ENCODE measurements at places on chromosomes 6 and 20. TPM values are rescaled to one million over a fixed set of nuclear protein-coding genes. Genes with fewer than 3 reads are reported as not detected.

Gene DEFB132
- not detected for total RNA-seq

Gene KIAA0408
- total RNA-seq, result 0.25 TPM

Gene PNPLA1
- total RNA-seq, result 0.14 TPM

GRCh38 chr6:108846628-108847027 is 1.6 kb upstream of the ARMC2 start:
- no peak overlapping the region for H3K27ac ChIP-seq
- no peak for DNase-seq
- H3K4me1 ChIP-seq, result peaks cover 11% of the 10 kb centered on the region
- H3K4me3 ChIP-seq, result no peak overlapping the region
- H3K36me3 ChIP-seq, result no peaks in the 10 kb centered on the region

GRCh38 chr20:62822788-62823651 is 6.2 kb downstream of the COL9A3 start:
- peaks cover 24% of the 10 kb centered on the region for H3K4me1 ChIP-seq
- H3K27ac ChIP-seq, result peak overlapping the region; percentile 64
- DNase-seq, result no peak
- no peak overlapping the region for H3K4me3 ChIP-seq

DNA sequence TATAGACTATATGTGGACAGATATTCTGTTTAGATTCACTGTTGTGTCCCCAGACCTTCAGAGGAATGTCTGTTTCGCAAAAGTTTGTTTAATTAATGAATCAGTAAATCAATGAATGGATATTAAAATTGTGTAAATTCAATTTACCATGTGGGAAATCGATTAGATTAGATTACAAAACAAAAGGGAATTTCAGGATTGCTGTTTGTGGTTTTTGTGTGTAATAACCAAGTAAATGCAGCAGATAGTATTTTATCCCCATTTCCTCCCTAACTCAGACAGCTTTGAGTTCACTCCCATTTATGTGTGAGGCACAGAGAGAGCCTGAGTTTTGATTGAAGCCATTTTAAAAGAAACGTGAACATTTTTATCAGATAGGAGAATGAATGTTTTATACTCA is 214.8 kb downstream of the ADGB start:
- no peak overlapping the region for H3K4me3 ChIP-seq
- no peak for DNase-seq
- peaks cover 28% of the 10 kb centered on the region for H3K4me1 ChIP-seq
- H3K36me3 ChIP-seq, result no peaks in the 10 kb centered on the region

DNA sequence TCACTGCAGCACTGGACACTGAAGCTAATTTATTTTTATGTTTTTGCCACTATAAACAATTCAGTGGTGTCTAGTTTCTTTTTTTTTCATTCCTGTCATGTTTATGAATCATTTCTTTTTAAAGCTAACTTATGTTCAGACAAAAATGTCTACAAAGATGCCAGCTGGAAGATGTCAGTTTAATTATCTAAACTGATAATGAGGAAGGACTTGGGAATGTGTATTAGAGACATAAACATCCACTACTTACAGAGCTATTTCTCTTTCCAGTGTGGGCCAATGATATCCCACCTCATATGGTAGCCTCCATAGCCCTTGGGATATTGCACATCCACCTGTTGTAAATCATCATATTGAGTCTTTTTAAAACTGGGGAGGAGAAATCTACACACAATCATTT is 132.1 kb upstream of the FAM184A start:
- no peaks in the 10 kb centered on the region for H3K27me3 ChIP-seq
- H3K27ac ChIP-seq, result no peak overlapping the region
- no peaks in the 10 kb centered on the region for H3K36me3 ChIP-seq
- H3K4me3 ChIP-seq, result no peak overlapping the region

GRCh38 chr20:47352332-47353238 is 3.9 kb downstream of the ZMYND8 start:
- DNase-seq, result no peak
- no peaks in the 10 kb centered on the region for H3K27me3 ChIP-seq
- H3K4me3 ChIP-seq, result no peak overlapping the region
- no peaks in the 10 kb centered on the region for H3K36me3 ChIP-seq
- peaks cover 32% of the 10 kb centered on the region for H3K4me1 ChIP-seq
- no peak overlapping the region for H3K27ac ChIP-seq

DNA sequence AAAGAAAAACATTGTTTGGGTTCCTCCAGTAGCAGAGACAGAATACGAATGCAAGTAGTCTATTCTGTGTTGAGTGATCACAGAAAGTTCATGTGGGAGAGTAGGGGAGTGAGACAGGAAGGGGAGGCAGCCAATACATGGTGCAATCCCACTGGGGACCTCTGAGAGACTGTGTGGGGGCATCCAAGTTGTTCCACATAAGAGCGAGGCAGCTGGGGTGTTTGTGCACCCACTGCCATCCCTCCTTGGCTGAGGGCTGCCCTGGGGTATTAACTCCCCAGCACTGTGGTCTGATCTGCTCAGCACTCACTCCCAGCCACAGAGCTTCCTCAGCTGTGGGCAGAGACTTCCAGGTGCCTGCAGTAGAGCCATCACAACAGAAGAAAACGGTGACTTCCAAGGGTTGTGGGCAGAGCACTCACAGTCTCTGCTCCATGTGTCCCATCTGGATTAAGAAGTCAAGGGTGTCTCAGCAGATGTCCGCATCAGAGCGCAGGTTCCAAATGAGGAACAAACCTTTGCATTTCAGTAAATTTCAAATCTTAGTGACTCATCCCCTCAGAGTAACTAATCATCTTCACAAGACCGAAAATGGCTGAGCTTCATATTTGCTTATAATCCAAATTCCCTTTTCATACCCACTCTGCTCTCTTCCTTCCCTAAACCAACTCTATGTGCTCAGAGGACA is 101.9 kb upstream of the NAA20 start:
- no peaks in the 10 kb centered on the region for H3K27me3 ChIP-seq
- DNase-seq, result no peak
- H3K4me3 ChIP-seq, result no peak overlapping the region
- H3K36me3 ChIP-seq, result peaks cover 8% of the 10 kb centered on the region
- peaks cover 6% of the 10 kb centered on the region for H3K4me1 ChIP-seq

- H3K36me3 ChIP-seq, result peaks cover 10% of the 10 kb centered on the region
- no peaks in the 10 kb centered on the region for H3K27me3 ChIP-seq
- H3K4me1 ChIP-seq, result peaks cover 37% of the 10 kb centered on the region
- H3K27ac ChIP-seq, result peak overlapping the region; percentile 93
Measured at GRCh38 chr6:20805021-20805420, 270.8 kb downstream of the CDKAL1 start.

DNA sequence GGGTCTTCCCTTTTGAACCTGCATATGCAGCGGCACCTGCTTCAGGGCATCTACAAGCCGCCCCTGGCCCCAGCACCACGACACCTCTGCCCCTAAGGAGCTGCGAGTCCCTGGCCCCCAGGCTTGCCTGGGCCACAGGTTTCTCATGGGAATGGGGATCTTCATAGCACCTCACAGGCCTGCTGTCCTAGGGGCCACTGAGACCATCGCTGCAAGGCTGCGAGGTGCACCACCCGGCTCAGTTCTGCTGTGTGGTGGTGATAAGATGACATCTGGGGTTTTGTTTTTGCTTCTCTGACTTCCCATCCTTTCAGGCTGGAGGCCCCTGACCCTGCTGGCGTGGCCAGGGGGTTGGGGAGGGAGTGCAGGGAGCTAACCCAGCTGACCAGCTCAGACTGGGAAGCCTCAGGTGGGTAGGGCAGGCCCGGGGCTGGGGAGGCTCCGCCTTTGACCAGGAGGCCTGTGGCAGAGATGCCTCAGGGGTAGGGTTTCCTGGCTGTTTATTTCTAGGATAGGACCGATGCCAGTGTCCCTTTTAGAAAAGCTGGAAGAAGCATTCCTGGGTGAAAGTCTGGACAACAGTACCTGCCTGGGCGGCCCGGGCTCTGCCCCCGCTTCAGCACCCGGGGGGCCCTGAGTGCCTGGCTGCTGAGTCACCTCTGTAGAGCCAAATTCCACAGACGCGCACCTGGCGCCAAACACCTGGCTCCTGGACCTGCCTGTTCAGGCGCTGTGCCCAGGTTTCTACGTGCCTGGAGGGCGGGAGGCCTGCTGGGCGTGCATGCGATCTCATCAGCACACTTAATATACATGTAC is 264.7 kb downstream of the DLL1 start:
- no peak overlapping the region for H3K27ac ChIP-seq
- H3K27me3 ChIP-seq, result no peaks in the 10 kb centered on the region
- DNase-seq, result no peak
- H3K4me3 ChIP-seq, result no peak overlapping the region
- H3K4me1 ChIP-seq, result peaks cover 26% of the 10 kb centered on the region

DNA sequence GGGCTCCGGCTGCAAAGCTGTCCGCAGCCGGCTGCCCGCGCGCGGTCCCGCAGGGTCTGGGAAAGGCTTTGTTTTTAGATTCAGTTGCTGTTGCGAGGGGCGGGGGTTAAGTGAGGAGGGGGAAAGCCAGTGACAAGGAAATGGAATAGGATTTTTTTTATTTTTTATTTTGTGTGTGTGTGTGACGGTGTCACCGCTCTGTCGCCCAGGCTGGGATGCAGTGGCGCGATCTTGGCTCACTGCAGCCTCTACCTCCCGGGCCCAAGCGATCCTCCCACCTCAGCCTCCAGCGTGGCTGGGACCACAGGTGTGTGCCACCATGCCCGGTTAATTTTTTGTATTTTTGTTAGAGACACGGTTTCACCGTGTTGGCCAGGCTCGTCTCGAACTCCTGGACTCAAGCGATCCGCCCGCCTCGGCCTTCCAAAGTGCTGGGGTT is 615 bp upstream of the UBE2J1 start:
- H3K4me3 ChIP-seq, result peak overlapping the region; percentile 60
- no peak for DNase-seq
- peaks cover 2% of the 10 kb centered on the region for H3K36me3 ChIP-seq
- H3K4me1 ChIP-seq, result peaks cover 43% of the 10 kb centered on the region
- H3K27ac ChIP-seq, result peak overlapping the region; percentile 93
